ENCODE measurements at places on chromosomes 4 and X. TPM values are rescaled to one million over a fixed set of nuclear protein-coding genes. Genes with fewer than 3 reads are reported as not detected.

DNA sequence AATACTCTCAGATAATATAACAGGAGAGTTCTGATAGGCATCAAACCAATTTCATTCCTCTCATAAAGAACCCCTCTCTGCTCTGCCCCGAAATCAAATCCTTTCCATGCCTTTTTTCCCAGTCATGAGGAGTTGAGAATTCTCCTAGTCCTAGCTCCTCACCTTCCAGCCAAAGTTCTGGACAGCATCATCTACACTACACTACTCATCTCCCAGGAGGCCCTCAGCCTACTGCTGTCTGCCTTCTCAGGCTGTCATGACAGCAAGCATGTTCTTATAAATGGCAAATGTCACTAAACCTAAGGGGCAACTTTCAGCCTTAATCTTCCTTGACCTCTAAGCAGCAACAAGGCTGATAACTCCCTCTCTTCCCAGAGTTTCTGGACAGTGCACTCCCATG, 26.6 kb downstream of the MAPK10 start:
- H3K4me3 ChIP-seq = no peak overlapping the region
- no peak for DNase-seq
- no peak overlapping the region for H3K27ac ChIP-seq
- H3K27me3 ChIP-seq = no peaks in the 10 kb centered on the region

The H2BW2 gene
- not detected for total RNA-seq

GRCh38 chr4:35250761-35251160, 993.6 kb downstream of the ARAP2 start:
- H3K4me1 ChIP-seq = no peaks in the 10 kb centered on the region
- H3K27me3 ChIP-seq = no peaks in the 10 kb centered on the region
- no peaks in the 10 kb centered on the region for H3K36me3 ChIP-seq
- no peak overlapping the region for H3K27ac ChIP-seq
- DNase-seq = no peak

The FGG gene
- not detected for total RNA-seq

DNA sequence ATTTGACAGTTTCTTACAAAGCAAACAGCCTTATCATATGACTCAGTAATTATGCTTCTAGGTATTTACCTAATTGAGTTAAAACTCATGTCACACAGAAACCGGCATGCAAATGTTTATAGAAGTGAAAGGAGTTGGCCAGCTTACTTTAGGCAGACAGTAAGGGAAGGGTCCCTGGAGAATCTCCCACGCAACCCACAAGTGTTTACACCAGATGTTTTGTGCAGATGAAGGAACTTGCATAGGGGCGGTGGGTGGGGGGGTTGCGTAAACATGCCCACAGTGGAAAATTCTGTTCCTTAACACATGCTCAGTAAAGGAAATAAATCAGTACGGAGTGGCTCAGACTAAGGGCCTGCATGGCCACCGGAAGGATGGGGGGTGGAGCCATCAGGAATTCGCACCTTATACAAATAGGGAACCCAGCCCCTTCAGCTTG, 330.5 kb upstream of the AADAT start:
- H3K4me1 ChIP-seq = no peaks in the 10 kb centered on the region
- no peak overlapping the region for H3K27ac ChIP-seq
- no peaks in the 10 kb centered on the region for H3K36me3 ChIP-seq
- DNase-seq = no peak
- no peaks in the 10 kb centered on the region for H3K27me3 ChIP-seq
